ENCODE measurements at places on chromosomes 2 and 18.

- DNase-seq, result no peak
These were observed 122.9 kb upstream of the ST6GAL2 start for GRCh38 chr2:107008843-107009242.

DNA sequence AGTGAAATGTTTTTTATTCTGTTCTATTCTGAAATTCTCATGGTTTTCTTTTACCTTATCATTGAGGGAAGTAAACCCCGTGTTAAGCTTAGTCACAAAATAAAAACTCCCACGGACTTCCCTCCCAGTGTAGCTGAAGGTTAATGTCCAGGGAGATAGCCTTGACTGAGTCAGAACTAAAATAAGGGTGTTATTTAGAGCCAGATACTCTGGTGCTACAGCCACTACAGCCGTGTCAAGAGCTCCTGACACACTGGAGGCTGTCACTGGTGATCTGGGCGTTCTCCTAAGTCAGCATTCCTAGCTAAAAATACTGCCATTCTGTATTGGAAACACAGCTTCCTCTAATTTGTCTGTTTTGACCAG is 82.0 kb upstream of the RANBP2 start:
- DNase-seq, result no peak

- no peak for DNase-seq
These were observed 54.9 kb downstream of the ZCCHC2 start for GRCh38 chr18:62577765-62578164.

- peak; percentile 90 for DNase-seq
These were observed 90.5 kb upstream of the UPP2 start for GRCh38 chr2:158011055-158011771.

DNA sequence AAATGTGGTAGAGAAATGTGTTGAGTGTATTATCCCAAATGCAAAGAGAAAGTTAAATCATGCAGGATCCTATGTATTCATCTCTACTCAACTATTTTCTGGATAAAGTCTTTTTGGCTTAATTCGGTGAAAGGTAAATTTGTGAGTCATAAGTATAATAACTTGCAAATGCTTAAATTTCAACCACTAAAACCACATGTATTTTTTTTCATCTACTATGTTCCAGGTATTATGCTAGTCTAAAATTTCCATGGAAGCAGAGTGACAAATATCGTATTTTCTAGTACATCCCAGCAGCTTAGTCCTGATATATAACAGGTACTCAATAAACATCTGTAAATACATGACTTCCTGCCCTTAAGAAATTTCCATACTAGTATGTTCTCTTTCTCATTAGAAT is 6.2 kb downstream of the ALS2 start:
- no peak for DNase-seq

- no peak for DNase-seq
These were observed 716.7 kb upstream of the GCFC2 start for GRCh38 chr2:76427452-76427851.

GRCh38 chr2:56770490-56770889 is 586.7 kb downstream of the CCDC85A start:
- DNase-seq, result no peak

DNA sequence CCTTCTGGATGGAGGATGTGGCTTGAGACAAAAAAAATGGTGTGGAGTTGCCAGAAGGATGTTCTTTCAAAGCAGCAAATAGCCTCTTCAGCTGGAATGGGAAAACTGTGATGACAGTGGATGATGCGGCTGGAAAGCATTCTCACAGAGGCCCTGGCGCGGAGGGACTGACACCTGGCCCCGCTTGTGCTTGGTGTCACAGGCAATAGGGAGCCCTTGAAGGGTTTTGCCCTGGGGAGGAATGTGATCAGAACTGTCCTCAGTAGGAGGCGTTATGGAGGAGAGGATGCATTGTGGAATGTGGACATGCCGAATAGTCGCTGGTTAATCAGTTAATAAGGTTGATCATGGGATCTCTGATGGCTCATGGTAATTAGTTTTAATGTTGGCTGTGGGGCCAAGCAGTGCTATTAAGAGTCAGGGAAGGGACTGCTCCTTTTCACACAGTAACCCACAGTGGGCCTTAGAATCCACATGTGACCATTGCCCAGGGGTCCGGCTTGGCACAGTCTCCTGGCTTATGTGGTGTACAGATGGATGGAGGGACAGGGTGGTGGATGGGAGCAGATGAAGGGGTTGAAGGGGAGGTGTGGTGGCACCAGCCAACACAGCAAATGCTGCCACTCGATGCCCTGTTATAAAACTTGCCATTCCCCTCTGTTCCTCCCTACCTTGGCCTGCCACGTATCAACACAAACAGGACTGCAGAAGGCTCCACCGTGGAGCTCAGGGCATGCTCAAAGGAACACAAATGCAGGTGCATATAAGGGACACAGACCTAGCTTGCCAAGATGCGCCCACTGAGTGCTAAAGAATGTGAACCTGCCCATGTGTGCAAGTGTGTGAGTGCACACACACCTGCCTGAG is 71.7 kb downstream of the CIB4 start:
- DNase-seq, result no peak

DNA sequence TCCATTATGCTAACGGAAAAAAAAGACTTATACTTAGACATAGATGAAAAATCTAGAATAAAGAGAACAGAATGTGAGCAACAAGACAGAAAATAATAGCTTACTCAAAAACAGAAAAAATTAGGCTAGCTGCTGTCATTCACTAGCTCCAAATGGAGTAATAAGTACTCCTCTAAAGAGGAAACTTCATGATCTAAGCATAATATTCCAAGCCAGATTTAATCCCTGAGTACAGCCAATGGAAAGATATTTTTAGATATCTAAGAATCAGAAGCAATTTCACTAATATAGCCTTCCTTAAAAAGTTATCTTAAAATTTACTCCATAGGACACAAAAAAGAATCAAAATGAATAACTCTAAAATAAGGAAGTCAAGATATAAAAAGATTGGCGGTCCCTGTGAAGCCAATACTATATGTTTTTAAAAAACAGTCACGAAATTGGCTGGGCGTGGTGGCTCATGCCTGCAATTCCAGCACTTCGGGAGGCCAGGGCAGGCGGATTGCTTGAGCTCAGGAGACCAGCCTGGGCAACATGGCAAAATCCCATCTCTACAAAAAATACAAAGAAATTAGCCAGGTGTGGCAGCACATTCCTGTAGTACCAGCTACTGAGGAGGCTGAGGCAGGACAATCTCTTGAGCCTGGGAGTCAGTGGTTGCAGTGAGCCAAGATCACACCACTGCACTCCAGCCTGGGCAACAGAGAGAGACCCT is 123.2 kb upstream of the BCL2L11 start:
- no peak for DNase-seq

DNA sequence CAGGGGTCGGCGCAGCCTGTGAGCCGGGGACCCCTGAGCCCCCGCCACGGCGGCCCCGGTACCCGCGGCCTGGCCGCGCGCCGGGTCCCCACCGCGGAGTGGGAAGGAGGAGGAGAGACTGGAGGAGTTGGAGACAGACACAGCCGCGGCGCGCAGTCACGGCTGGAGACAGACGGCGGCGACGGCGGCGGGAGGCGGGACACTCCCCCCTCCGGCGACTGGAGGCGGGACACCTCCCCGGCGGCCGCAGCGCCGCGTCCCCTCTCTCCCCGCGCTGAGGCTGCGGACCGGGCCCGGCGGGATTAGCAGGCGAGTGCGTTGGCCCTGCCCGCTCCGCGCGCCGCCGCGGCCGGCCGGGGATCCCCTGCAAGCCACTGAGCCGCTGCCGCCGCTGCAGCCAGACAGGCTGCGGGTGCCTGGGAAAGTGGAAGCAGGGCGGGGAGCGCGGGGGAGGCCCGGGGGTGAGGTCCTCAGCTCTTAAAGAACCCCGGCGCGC is 1.0 kb upstream of the LDLRAD4 start:
- DNase-seq, result no peak

GRCh38 chr2:64840426-64840881 is 148.7 kb upstream of the SLC1A4 start:
- no peak for DNase-seq

DNA sequence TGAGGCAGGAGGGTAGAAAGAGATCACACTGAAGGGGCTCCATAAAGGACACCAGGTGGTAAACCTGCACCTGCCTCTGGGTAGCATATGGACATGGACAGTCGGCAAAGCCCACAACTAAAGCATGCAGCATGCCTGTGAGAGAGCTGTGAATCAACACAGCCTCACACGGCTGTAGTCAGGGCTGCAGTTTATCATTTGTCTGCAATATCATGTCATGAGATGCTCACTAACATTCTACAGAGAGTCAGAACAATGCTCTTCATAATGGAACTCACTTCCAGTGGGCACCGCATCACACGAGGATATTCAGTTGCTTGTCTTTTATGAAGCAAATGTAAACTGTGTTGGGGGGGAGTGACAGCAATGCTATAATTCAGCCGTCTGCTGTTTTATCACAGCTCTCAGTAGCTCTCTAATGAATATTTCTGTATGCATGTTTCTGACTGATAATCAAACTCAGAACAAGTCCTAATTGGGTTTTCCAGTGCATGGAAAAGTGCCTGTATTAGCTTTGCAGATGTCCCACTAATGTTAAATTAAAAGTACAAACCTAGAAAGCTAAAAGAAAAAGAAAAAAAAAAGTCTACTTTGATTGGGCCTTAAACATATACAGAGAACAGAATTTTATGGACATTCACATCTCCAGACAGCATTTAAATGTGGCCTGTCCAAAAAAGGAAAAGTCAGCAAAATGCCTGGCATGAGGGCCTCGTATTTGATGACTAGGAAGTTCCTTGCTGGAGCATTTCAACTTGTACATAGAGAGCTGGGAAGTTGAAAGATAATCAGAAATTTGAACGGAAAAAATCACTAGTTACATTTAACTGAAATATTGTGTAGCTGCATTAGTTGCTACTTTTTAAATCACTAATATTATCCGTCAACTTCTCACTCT is 406.1 kb upstream of the SOX11 start:
- DNase-seq, result no peak

DNA sequence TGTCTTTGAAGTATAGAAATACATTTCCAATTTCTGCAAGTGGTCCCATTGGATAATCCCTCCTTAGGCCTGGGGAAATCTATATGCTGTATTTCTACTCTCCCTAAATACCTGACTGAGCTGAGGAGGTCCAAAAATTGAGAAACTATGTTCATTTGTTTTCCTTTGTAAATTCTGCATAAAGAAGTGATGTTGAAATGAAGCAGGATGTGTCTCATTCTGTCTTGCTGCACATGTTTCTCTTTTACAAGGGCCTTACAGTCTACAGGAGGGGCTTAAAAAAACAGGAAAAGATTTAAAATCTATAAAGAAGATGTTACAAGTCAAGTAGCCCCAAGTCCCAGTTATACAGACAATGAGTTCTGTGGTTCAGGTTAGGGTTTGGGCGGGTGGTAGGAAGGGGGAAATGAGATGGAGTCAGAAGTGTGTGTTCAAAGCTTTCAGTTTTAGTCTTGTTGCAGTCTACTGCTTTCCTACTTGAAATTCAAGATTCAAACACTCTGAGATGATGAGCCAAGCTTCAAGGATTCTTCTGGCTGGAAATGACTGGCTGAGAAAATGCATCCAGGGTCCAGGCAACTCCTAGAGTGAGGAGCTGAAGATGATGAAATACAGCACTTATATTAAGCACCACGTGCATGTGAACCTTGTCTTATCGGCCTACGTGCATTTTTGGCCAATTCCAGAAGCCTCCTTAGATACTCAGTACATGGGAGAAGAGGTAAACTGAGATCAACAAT is 146.3 kb upstream of the CELF4 start:
- no peak for DNase-seq

- DNase-seq, result no peak
These were observed 114.2 kb upstream of the SULT1C3 start for GRCh38 chr2:108125581-108125980.

GRCh38 chr2:80926168-80926567 is 621.6 kb upstream of the LRRTM1 start:
- DNase-seq, result no peak

DNA sequence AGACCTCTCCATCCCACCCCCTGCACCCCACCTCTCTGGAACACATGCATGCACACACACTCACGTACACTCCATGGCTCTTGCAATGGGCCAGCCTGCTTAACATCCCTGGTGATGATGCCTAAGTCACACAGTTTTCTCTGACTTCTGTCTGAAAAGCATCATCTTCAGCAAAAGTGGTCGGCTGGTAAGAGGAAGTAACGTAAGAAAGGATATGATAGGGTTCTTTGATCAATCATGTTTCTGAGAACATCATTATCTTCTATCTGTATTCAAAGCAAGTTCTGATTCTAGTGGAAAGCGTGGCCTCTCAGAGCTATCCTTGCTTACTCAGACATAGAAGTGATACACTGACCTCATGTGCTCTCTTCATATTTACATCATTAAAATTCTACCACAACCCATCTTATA is 11.4 kb upstream of the NDUFV2 start:
- no peak for DNase-seq

DNA sequence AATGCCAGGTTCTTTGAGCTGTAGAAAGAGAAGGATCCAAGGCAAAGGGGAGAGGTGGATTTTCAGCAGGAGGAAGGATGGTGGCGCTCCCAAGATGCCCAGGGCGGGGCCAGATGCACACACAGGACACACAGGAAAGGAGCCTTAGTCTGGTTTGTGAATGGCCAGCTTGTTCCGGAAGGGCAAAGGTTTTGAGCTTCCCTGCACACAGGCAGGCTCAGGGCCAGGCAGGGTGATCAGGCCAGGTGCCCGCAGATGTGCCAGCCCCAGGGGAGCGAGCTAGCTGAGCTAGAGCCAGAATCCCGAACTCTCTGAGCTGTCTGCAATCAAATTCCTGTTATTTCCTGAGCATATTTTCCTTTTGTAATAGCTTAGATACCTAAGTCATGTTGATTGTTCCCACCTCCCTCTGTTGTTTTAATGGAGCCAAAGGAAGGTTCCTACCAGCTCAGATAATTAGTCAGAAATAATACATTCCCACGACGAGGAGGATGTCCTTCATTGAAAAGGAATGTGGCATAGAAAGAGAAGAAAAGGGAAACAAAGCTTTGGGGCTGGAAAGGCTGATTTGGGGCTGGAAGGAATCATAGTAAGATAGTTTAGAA is 13.7 kb upstream of the OTOF start:
- no peak for DNase-seq

GRCh38 chr2:202375609-202376408 is at the start of gene BMPR2:
Gene BMPR2 (plus strand): TSS chr2:202376327. CDS start chr2:202377475, 1,148 bp downstream.
- peak; percentile 27 for DNase-seq

DNA sequence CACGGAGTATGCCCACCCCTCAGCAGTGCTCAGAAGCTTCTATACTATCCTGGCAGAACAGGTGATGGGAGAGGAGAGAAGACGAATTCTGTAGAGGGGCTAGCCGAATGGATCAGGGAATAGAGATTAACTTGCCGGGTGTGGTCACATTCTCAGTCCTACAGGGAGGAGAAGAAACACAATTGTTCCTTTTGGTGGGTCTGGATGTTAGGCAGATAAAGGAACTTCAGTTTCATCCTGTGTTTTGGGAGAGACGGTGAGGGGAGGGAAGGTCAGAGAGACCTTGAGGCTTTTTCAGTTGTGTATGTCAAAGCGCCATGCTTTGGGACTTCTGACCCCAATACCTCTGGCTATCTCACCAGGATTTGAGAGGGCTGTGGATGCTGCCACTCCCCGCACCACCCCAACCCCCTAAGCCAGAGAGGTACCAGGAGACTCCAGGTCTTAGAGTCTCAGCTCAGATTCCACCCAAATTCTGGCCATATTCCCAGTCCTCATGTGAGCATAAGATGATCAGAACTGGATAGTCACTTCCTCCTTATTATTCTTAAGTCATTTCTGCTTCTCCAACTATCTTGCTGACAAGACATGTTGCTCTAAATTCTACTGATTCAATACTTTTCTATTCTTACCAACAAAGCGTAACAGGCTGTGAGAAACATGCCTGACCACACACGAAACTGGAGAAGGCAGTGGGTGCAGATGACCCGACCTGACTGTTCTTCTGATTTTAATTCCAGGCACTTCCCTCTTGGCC is 2.3 kb upstream of the TMEM37 start:
- no peak for DNase-seq

GRCh38 chr2:1715184-1716013 is 28.9 kb downstream of the PXDN start:
- no peak for DNase-seq
